Forelimb muscle (tissue), 1 donor: ENCODE measurements at places on chromosomes 4 and X.

DNA sequence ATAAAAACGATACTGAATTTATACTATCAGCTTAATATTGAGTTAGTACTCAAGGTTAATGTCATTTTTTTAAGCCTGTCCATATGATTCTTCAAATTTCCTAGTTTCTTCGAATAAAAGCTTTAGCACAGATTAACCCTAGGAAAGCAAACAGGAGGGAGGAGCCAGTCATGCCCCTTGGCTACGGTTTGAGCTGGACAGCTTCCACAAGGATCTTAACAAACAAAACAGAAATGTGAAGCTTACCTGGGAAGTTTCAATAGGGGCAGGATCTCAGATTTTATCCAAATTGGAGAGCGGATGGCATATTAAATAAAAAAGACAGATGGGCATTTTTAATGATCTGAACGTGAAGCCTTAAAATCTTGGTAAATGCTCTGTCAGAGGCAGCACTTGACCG lies 2.3 kb downstream of the NWD2 start:
- no peak for DNase-seq

- no peak for DNase-seq
Measured at GRCh38 chr4:142307857-142308256, 538.2 kb downstream of the INPP4B start.

DNA sequence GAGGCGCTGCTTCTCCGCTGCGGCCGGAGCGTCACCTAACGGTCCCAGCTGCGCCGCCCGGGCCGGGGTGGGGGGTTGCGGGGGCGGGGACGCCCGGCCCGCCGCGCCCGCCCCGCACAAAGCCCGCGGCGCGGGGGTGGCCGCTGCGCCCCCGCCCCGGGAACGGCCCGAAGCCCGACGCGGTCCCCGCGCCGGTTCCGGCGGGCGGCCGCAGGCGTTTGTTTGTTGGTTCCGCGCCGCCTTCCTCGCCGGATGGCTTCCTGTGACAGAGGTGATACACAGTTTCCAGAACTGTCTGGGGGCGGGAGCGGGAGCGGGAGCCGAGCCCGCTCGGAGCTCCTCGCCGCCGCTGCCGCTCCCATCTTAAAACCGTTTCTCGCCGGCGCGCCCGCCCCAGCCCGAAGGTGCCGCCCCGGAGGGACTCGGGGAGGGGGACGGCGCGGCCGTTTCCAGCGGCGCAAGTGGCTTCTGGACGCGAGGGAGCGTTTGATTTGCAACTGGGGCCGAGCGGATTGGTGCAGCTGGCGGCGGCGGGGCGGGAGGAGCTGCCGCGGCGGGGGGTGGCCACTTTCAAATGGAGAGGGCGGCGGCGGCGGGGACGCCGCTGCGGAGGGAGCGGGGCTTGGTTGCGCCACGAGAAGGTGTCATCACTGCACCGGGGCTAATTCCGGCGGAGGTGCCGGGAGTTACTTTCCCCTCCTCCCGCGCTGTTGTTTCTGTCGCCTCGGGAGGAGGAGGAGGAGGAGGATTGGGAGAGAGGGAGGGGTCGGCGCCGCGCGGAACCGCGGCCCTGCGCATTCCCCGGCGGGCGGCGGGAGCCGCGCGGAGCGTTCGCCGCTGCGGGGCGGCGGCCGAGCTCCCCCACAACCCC lies 2.3 kb downstream of the JADE1 start:
- no peak for DNase-seq

DNA sequence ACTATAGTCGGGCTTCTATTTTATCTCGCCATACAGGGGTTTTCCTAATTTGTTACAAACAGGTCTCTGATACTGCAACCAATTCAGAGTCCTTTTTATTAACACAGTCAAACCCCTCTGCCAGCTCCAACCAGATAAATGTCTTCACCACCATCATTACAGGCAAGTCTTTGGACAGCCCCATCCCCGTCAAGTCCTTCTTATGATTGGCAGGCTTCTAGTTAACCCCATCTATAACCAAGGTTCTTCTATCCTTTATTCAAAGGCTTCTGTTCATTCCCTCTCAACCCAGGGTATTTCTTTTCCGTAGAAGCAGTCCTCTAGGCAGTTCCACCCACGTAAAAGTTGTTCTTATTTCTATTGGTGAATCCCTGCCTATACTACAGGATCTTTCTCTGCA lies 29.9 kb upstream of the FOXR2 start:
- DNase-seq, result no peak

- DNase-seq, result no peak
Measured at GRCh38 chr4:38832206-38832605, 24.4 kb downstream of the TLR6 start.

GRCh38 chrX:111581086-111581485 lies 69.6 kb downstream of the SERTM2 start:
- DNase-seq, result no peak

GRCh38 chrX:27863809-27864208 lies 56.0 kb downstream of the MAGEB10 start:
- DNase-seq, result no peak

GRCh38 chr4:109010521-109010920 lies 247.7 kb upstream of the ETNPPL start:
- peak; percentile 20 for DNase-seq

- no peak for DNase-seq
Measured at GRCh38 chrX:345020-345925, 26.7 kb upstream of the GTPBP6 start.

DNA sequence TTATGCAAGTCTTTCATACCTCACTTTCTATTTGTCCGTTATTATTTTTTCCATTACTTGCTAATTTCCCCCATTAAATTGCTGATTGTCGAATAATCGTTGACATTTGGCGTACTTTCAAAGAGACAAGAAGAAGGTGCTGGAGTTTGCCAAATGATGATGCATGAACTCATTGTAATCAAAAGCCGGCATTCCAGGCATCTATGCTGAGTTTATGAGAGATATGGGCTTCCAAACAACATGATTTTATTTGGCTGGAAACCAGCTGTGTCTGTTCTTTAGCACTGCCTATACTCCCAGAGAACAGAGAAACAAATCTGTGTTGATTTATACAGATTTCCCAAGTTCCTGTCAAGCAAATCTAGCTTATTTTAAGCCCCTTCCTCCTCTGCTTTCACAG lies 80.8 kb upstream of the RPS6KA3 start:
- no peak for DNase-seq

DNA sequence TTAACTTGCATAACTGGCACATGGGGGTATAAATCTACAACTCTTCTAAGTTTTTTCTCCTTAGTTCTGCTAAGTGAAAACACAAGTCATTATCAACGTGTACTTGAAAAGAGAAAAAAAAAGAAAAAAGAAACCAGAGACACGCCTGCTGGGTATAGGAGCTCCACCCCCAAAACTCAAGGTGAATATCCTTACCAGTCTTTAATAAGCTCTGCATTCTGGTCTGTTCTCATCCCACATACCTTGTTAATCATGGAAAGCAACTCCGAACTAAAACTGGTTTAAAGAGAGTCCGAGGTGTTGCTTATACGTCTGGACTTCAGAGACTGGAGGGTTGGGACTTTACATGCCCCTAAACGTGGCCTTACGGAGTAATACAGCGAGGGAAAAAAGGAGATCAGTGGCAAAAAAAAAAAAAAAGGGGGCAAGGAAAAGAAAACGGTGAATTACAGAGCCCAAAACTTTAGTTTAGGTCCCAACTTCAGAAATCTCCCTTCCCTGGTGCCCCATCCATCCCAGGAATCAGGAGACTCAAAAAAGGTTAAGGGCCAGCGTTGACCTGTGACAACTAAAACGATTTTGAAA lies 1.0 kb downstream of the PGRMC2 start:
- DNase-seq, result no peak

DNA sequence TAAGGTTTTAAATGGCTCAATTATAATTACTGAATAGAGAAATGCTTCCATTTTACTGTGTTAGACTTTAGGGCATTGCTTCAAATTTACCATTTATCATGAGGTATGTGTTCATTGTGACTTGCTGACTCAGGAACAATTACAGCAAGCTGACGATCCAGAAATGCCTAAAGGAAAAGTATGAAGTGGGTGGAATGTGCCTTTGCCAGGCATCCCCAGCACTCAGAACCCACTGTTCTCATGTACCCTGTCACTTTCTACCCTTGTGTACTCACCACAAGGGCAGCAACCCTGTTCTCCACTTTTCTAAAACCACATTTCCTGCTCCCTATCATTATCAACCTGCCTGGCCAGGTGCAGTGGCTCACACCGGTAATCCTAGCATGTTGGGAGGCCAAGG lies 41.5 kb downstream of the QRFPR start:
- no peak for DNase-seq

GRCh38 chr4:32477518-32477917 lies 1757.3 kb downstream of the PCDH7 start:
- DNase-seq, result no peak

- no peak for DNase-seq
Measured at GRCh38 chr4:156794863-156795262, 176.7 kb downstream of the PDGFC start.

- DNase-seq, result no peak
Measured at GRCh38 chr4:175066923-175067627, 148.9 kb downstream of the ADAM29 start.

GRCh38 chrX:17443556-17443955 lies 68.6 kb downstream of the NHS start:
- DNase-seq, result no peak

DNA sequence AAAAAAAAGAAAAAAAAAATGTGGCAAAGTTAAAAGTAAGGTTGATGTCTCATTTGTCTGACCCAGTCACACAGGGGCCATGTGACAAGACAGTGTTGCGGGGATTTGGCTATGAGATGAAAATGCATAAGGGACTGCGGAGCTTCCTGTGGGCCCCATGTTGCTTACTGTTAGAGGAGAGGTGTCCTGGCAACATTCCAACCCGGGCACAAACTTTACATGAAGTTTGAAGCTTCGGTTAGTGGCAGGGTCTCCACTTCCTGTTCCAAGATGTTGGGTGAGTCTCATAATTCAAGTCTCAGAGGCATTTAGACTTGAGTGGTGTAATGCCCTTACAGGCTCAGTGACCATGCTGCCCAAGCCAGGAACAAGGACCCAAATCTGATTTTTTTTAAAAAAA lies 111.3 kb downstream of the MAML3 start:
- DNase-seq, result no peak

DNA sequence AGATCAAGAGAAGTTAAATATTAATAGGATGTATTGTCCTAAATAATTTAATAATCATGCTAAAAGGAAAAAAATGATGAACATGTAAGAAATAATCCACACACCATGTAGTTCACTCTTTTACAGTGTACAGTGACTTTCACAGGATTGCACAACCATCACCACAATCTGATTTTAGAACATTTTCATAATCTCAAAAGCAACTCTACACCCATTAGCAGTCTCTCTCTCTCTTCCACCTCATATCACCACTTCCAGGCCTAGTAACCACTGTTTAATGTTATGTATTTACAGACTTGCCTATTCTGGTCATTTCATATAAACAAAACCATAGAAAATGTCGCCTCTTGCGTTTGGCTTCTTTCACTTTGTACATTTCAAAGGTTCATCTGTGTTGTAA lies 153.4 kb downstream of the FSTL5 start:
- no peak for DNase-seq

DNA sequence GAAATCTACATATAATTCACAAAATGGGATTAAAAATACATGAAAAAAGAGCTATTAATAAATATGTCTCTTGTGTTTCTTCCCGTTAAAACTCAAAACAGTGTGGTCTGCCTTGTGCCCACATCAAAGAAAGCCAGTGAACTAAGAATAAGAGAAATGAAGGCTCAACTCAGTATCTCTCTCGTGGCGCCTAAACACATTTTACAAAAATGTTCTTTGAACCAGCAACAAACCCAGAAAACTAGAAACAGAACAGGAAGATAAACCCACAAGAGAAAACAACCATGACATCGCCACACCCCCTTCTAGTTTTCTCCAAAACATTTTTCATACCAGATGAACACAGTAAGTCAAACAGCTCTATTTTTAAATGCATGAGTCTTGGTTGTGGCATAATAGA lies 130.1 kb downstream of the DCHS2 start:
- DNase-seq, result no peak

DNA sequence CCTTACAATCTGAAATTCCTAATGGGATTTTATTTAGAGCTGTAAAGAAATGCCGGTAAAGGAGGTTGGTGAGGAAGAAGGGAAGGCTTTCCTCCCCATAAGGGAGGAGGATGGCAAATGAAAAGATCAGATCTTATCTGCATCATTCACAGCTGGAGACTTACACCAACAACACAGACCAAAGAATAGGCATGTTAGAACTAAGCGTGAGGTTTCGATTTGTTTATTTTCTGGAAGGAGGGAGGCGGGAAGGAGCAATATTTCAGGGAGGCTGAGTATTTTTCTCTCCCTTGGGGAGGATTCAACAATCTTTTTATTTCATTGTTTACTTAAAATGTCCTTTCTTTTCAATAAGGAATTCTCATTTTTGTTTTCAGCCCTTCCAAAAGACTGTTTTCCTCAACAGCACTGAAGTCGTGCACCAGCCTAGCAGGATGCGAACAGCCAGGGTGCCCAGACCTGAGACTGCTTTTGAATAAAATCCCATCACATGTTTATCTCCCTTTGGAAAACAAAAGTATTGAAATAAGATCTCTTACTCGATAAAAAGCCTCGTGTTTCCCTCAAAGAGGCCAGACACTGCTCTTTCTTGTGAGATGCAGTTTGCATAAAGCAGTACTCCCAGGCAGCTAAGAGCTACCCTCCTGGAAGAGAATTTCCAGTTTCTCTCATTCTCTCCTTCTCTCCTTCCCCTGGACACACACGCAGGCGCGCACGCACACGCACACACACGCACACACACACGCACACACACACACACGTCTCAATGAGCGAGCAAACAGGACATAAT lies 236.1 kb downstream of the MGST2 start:
- DNase-seq, result no peak

GRCh38 chrX:68440940-68441339 lies 7.6 kb upstream of the OPHN1 start:
- DNase-seq, result peak; percentile 78

GRCh38 chr4:152448854-152449253 lies 87.0 kb downstream of the FBXW7 start:
- no peak for DNase-seq

DNA sequence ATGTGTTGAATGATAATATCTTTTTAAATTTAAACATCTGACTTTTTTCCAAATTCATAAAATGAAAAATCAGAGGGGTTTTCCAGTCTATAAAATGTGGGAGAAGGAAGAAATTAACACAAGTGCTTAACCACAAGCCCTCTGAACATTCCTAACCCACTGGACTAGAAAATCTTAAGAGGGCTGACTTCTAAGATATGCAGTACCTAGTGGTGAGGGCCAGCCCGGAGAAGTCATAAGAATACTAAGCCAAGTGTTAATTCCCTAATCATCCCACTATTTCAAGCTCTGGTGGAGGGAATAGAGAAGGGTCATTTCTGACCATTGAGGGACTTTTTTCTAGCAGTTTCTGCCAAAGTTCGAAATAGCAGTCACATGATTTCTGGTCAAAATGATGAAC lies 86.9 kb upstream of the NEIL3 start:
- DNase-seq, result no peak

- DNase-seq, result no peak
Measured at GRCh38 chrX:13126775-13127174, 82.4 kb upstream of the FAM9C start.
